GF-D8 (cell line): ENCODE measurements at places on chromosomes 4 and X.

GRCh38 chr4:22202975-22203710 is 254.6 kb upstream of the KCNIP4 start:
- no peak for DNase-seq

DNA sequence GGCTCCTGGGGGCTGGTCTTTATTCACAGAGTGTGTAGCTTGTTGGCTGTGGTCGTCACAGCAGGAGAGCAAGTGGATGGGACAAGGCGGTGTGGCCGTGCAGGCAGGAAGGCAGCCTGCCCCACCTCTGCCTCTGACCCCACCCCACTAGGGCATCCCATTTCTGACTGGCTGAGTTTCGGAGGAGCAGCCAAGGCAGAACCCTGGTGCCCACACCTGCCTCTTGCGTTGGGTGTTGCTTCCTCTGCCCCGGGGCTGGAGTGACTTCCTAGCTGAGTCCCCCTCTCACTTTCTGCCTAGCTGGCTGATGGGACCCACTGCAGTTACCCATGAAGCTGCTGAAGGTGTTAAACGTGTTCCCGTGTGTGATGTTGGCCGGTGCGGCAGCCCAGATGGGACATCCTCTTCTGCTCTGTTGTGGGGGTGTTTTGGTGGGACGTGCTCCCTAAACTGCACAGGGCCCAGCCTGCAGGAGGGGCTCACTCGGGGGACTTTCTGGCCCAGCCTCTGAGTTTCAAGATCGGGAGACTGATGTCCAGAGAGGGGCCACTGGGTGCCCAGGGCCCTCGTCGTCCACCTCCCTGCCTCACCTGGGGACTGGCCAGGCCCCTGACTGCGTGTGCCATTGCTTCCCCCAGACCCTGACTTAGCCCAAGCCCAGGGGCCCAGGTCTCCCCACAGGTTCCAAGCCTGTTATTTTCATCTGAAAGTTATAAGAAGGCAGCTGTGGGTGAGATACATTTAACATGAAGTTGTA is 101.5 kb downstream of the PSAPL1 start:
- no peak for DNase-seq

- no peak for DNase-seq
Observed at GRCh38 chr4:184294606-184295133, 77.0 kb upstream of the ENPP6 start.

GRCh38 chr4:177728361-177729152 is 286.3 kb upstream of the AGA start:
- no peak for DNase-seq

DNA sequence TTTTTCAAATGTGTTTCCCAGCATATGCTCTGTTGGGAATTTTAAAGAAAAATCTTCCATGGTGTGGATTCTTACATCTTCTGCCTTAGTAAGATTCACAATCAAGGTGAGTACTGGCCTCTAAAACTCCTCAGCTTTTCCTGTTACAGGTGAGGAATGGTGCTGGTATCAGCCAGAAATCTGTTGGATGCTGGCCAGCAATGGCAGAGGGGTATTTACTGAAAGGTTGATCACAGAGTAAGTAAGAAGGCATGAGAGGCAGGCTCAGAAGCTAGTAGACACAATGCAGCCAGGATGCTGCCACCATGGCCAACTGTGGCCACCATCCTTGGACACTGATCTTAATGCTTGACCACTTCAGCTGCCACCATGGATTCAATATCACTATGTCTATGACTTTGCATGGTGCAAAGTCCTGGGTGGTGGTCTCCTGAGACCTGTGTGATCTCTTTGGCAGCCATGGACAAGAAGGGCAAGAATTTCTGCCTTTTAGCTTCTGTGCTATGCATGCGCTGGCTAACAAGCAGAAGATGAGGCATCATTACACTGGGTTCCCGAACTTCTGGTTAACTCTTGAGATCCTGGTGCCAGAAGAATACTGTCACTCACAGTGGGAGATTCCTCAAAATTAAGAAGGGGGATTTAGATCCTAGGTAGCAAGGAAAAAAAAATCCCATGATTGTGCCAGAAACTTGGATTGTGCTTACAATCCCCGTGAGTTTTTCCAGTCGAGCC is 60.2 kb downstream of the CHRNA9 start:
- DNase-seq, result no peak

DNA sequence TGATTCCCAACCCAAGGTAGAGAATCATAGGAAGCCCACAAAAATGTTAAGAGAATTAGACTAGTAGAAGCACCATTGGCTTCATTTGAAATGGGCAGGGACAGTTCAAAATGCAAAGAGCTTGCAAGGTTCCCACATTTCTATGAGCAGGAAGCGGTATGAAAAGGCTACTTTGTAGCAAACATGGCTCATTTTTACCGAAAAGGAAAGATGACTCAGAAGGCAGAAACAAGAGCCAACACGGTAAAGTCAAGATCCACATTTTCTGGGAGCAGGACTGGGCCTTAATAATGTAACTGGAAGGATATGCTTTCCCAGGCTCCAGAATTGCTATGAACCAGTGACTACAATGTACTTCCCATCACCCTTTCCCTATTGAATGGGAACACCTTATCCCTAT is 89.5 kb downstream of the GLRA3 start:
- no peak for DNase-seq

DNA sequence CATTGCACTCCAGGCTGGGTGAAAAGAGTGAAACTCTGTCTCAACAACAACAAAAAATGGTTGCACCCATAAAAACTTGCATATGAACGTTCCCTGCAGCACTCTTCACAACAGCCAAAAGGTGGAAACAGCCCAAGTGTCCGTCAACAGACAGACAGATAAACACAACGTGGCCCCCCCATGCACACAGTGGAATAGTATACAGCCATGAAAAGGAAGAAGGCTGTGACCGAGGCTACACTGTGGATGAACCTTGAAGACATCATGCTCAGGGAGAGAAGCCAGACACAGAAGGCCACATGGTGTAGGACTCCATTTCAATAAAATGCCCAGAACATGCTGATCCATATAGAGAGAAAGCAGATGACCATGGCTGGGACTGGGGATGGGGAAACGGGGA is 33.5 kb upstream of the ASMTL start:
- no peak for DNase-seq

DNA sequence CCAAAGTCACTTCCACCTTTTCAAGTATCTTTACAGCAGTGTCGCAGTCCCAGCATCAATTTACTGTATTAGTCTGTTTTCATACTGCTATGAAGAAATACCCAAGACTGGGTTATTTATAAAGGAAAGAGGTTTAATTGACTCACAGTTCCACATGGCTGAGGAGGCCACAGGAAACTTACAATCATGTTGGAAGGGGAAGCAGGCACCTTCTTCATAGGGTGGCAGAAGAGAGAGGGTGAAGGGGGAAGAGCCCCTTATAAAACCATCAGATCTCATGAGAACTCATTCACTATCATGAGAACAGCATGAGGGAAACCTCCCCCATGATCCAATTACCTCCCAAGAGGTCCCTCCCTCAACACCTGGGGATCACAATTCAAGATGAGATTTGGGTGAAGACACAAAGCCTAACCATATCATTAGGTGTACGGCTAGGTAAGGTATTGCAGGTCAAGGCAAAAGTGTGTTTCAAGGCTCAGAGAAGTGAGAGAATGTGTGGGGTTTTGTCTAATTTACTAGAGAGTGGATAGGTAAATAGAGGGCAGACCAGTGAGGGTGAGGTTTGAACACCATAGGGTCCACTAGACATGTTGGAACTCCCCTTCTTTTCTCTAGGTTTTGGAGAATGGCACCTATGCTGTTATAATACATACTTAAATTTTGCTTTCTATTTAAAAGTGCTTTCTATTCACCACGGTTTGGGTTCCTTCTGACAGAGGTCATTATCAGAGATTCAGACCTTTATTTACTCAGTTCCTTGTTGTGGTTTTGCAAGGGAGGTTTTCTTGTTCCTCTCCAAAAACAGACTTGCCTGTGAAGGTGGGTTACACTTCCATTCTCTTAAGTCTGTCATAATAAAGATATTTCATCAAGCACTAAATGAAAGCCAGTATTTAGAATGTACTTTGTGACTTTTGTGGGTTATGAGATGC is 186.6 kb downstream of the CPEB2 start:
- DNase-seq, result no peak

GRCh38 chr4:147960971-147961370 is 229.1 kb downstream of the ARHGAP10 start:
- DNase-seq, result no peak

DNA sequence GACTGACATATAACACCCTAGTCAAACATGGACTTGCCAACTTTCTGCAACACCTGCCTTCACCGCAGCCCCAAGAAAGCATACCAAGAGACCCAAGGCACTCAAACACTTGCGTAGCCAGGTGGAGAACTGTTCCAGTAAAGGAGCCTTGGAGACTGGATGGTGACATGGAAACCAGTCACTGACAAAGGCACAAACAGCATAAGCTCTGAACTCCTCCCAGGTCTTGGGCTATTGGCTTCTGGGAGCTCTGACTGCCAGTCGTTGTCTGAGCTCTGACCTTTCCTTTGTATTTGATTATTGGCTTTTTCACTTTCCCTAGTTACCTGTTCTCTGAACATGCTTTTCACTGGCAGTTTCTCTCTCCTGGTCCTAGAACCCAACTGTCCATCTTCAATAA is 38.3 kb downstream of the ARAP2 start:
- no peak for DNase-seq

DNA sequence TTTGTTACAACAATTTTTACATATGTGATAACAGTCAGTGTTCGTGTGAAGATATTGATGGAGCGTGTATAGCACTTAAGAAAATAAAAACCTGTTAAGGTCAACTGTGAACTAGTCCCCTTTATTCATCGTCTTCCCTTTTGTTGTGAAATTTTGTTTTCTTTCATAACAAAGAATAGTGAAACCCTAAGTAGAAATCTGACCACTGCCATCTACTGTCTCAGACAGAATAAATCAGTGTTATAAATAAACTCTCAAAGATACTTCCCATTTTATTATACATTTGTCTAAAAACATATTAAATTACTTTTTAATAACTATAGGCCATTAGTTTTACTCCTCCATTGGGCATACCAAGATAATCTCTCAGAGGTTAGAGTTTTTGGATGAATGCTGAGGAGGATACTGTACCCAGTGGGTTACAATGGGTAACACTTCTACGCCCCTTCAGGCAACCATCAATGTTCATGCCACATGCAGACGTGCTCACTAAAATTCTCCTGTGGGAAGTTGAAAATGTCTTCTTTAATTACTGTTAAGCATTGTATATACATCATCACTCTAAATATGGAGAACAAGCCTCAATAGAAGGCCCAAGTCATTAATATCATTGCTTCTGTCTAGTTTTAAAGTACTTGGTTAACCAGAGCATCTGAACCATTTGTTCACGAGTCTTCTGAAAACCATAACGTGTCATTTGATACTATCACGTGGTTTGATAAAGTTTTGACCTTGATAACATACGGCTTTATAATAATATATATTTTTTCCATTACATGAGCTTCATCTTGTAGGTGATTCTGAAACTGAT is 171.2 kb downstream of the TMA16 start:
- no peak for DNase-seq

DNA sequence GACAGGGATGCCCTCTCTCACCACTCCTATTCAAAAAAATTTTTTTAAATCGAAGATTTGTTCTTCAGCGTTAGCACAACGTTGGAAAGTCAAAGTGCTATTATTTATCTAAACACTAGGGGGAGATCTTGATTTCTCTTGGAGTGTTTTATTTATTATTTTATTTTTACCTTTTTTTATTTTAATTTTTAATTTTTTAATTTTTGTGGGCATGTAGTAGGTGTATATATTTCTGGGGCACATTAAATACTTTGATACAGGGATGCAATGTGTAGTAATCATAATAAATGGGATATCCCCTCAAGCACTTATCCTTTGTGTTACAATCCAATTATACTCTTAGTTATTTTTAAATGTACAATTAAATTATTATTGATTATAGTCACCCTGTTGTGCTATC is 37.4 kb upstream of the SLC10A4 start:
- no peak for DNase-seq

- no peak for DNase-seq
Observed at GRCh38 chr4:38663090-38663800, 754 bp upstream of the KLF3 start.

- DNase-seq, result no peak
Observed at GRCh38 chr4:2434420-2434819, 15.7 kb downstream of the CFAP99 start.

DNA sequence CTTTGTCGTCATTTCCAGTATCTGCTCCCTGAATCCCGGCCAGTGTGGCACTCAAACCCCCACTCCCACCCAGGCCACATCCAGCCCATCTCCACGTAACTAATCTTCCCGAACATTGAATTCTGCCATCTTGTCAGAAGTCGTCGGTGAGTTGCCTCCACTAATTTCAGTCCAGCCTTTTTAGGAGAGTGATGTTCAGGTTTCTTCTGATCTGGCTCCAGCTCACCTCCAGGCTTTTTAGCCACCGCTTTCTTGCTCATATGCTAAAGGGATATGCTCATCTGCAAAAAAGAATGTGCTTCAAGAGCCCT is 1.3 kb downstream of the TMEM165 start:
- DNase-seq, result no peak

- no peak for DNase-seq
Observed at GRCh38 chrX:12060489-12061260, 77.6 kb upstream of the FRMPD4 start.

DNA sequence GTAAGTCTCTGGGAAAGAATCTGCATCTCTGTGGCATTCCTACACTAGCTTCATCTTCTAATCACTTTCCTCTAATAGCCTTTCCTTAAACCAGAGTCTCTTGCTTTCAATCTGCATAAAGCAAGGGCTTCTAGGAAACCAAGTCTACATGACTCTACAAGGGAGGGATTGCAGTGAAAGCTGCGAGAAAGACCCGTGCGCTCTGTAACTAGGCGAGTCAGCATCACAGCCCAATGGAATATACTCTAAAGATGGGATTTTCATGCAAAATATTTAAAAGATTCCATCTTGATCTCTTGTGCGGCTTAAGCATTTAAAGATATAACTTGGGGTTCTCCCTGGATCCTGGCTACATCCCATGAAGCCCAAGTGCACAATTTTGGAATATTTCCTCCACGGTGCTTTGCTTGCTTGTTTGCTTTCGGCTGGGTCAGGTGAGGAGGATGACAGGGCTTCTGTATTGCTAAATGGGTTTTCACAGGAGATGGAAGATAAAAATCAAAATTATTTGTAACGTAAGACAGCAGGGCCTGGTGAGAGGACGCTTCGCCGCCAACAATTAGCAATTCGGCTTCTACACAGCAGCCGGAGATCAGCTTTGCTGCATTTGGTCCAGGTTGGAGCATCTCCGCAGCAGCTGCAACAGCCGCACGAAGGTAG is 687 bp upstream of the GRIA2 start:
- DNase-seq, result no peak

GRCh38 chr4:60794372-60794771 is 405.8 kb upstream of the ADGRL3 start:
- no peak for DNase-seq

DNA sequence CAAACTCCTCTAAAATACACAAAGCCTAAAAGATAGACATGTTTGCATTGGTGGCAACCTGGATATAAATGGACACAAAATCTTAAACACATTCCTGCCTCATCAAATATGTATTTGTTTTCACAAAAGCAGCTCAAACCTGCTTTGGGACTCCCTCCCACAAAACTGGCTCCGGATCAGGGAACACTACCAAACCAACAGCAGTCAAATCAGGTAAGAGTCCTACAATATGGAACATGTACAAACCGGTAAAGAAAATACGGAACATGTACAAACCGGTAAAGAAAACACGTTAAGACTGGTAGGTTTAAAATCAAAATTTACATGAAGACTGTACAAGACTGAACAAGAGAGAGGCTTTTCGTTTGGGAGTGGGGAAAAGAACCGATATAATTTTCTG is 4.3 kb downstream of the AMTN start:
- no peak for DNase-seq
